ENCODE measurements at places on chromosomes 2 and 18. TPM values are rescaled to one million over a fixed set of nuclear protein-coding genes. Genes with fewer than 3 reads are reported as not detected.

GRCh38 chr2:223601018-223601417 is 1.1 kb downstream of the SCG2 start:
- DNase-seq = no peak

DNA sequence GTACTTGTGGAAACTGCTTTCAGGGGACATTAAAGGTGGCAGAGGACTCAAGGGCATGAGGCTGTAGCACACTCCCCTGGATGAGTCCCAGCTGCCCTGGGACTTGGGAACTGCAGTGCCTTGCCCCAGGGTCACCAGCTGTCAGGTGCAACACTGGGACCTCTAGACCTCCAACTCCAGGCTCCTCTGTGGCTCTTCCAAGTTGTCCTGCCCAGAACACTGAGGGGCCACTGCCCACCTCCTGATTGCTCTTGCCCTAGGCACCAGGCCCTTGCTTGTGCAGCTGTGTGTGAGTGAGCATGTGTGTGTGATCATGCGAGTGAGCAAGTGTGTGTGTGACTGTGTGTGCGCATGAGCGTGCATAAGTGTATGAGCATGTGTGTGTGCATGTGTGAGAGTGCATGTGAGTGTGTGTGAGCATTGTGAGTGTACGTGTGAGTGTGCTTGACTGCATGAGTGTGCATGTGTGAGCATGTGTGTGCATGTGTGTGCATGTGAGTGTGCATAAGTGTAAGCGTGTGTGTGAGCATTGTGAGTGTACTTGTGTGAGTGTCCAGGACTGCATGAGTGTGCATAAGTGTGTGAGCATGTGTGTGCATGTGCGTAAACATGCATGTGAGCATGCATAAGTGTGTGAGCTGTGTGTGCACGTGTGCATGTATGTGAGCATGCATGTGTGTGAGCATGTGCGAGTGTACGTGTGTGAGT is 301.5 kb downstream of the NDUFA10 start:
- no peak for DNase-seq

DNA sequence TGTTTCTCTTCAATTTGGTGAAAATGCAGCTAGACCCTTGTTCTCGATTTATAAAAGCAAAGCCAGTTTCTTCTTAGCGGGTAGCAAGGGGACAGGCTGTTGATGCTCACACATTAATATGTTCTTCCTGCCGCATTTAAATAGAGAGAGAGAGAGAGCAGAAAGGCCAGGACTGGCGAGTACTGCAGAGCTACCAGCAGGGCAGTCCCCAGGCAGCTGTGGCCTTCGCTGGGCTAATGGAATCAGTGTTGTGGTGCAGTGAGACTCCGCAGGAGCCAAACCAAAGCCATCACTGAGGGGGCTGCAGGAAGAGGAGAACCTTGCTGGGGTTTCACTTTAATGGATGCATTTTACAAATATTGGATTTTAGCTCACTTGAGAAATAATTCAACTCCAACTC is 223.6 kb downstream of the ACTR3 start:
- no peak for DNase-seq

DNA sequence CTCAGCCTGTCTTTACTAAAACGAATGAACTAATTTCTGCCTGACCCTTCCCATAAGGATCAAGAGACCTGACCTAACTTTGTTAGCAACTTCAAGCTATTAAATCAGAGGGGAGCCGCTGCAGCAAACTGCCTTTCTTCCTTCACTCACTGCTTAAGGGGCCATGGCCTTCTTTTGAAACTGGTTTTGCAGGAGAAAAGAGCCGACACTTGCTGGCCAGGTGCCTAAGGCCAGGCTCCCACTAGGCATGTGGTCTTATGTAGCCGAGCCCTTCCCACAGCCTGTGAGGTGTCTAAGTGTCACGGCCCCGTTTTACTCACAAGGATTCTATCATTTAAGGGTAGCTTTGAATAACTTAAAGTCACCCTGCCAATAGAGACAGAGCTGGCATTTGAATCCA is 130.8 kb downstream of the ZNF236 start:
- no peak for DNase-seq

GRCh38 chr2:41989501-41990180 is 58.2 kb upstream of the PKDCC start:
- DNase-seq = no peak

DNA sequence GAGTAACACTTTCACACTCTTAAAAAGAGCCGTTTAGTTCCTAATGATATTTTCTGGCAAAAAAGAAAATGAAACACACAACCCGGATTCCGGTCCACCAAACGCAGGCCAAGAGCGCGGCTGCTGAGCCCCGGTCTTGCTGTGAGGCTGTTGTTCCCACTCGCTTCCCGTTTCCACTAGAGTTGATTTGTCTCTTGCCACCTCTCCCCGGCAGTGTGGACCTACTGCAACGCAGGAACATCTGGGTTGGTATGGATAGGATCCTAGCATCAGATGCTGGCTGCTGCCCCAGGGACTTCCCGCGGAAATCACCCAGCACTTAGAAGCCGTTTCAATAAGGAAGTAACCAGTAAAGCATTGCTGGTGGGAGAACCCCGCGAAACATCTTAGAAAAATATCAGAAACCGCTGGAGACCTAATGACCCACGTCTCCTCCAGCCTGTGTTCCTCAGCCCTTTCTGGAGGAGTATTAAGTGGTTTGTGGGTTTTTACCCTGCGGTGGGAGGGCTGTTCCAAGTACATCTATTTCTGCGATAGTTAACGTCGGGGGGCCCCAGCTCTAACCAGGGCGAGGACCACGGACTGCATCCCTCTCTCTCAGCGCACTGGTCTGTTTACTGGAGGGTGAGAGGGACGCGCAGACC is 939 bp downstream of the DOCK10 start:
- peak; percentile 48 for DNase-seq

SUCLG1 gene
- polyA plus RNA-seq = 71.6 TPM

SAG gene
- 0.22 TPM for polyA plus RNA-seq

Data from hindlimb muscle (tissue), 1 donor.